ENCODE measurements at places on chromosomes 4 and X. TPM values are rescaled to one million over a fixed set of nuclear protein-coding genes. Genes with fewer than 3 reads are reported as not detected.

MMGT1 gene
- 9.9 TPM for total RNA-seq

TMPRSS11B gene
- total RNA-seq: not detected

MTCP1 gene
- total RNA-seq: 5.2 TPM

DGKK gene
- not detected for total RNA-seq

DCHS2 gene
- total RNA-seq: not detected

NCAPG gene
- 63.6 TPM for total RNA-seq

SEPTIN11 gene
- total RNA-seq: 254 TPM

DMRTC1B gene
- total RNA-seq: not detected

BBS12 gene
- 7.6 TPM for total RNA-seq

F9 gene
- not detected for total RNA-seq

TBX22 gene
- total RNA-seq: not detected

KLF8 gene
- total RNA-seq: 1.9 TPM

DTHD1 gene
- not detected for total RNA-seq

TEX13C gene
- not detected for total RNA-seq

IDS gene
- total RNA-seq: 59.5 TPM

AKAP14 gene
- not detected for total RNA-seq

FGF13 gene
- under 0.01 TPM for total RNA-seq

ZCCHC12 gene
- total RNA-seq: under 0.01 TPM

GRIA2 gene
- not detected for total RNA-seq

DRD5 gene
- not detected for total RNA-seq

PARM1 gene
- total RNA-seq: 0.38 TPM

ZCCHC18 gene
- total RNA-seq: 0.19 TPM

CCNA2 gene
- total RNA-seq: 97.6 TPM

GAR1 gene
- total RNA-seq: 5.8 TPM

UGT2A1 gene
- total RNA-seq: not detected

SYAP1 gene
- total RNA-seq: 53.8 TPM

MMRN1 gene
- 3.8 TPM for total RNA-seq

PRR32 gene
- not detected for total RNA-seq

F11 gene
- not detected for total RNA-seq

UGT2B7 gene
- 0.85 TPM for total RNA-seq

STOX2 gene
- 0.38 TPM for total RNA-seq

IL2 gene
- total RNA-seq: not detected

AGTR2 gene
- total RNA-seq: not detected

FAM156A gene
- total RNA-seq: 20.9 TPM

BST1 gene
- 39.5 TPM for total RNA-seq

KCNE5 gene
- 0.38 TPM for total RNA-seq

FHDC1 gene
- under 0.01 TPM for total RNA-seq

SUPT20HL2 gene
- total RNA-seq: not detected

MAGEA4 gene
- not detected for total RNA-seq

TCEAL5 gene
- total RNA-seq: not detected

TEX13D gene
- not detected for total RNA-seq

N4BP2 gene
- 2.5 TPM for total RNA-seq

MTNR1A gene
- total RNA-seq: not detected

TENM3 gene
- total RNA-seq: 4.8 TPM

UGT2B15 gene
- total RNA-seq: not detected

AFM gene
- total RNA-seq: not detected

H2BW2 gene
- not detected for total RNA-seq

XAGE1B gene
- not detected for total RNA-seq
